ENCODE measurements at places on chromosomes 2 and 18. TPM values are rescaled to one million over a fixed set of nuclear protein-coding genes. Genes with fewer than 3 reads are reported as not detected.
A peak's percentile ranks its signal among the peaks of the same experiment; 100 is the strongest.

DNA sequence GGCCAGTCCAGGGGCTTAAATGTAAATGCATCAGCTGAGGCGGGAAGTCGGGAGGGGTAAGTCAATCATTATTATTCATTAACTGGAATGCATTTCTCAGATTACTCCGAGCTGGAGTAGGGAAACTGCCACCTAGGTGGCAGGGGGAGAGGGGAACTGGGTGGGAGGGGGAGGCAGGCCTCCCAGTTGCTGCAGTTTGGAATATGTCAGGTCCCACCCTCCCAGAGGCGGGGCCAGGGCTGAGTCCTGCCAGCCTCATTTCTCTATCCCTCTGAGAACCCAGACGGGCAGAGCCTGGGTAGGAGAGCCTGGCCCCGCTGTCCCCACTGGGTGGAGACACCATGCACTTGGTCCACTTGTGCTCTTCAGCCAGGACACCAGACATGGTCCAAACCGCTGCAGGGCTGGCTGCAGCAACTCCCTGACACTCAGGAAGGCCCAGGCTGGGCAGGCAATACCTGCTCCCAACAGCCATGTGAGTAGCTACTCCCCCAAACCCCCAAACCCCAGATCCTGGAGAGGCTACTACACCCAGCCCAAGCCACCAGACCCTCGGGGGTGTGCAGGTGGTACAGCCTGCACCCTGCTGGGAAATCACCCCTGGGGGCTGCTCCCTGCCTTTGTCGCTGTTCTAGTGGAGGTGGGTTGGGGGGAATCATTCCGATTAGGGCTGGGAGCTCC lies at the start of gene GPBAR1:
TSS of gene GPBAR1 (plus strand) at position 274 of the 681 bp plus-strand sequence. CDS start 1,710 bp downstream, outside the sequence.
- peaks cover 88% of the 10 kb centered on the region for H3K4me1 ChIP-seq
- peak; percentile 79 for DNase-seq
- no peaks in the 10 kb centered on the region for H3K27me3 ChIP-seq
- H3K4me3 ChIP-seq, result no peak within 1 kb of the TSS
- H3K36me3 ChIP-seq, result peaks cover 45% of the 10 kb centered on the region
- peak within 1 kb of the TSS; percentile 86 for H3K27ac ChIP-seq

DNA sequence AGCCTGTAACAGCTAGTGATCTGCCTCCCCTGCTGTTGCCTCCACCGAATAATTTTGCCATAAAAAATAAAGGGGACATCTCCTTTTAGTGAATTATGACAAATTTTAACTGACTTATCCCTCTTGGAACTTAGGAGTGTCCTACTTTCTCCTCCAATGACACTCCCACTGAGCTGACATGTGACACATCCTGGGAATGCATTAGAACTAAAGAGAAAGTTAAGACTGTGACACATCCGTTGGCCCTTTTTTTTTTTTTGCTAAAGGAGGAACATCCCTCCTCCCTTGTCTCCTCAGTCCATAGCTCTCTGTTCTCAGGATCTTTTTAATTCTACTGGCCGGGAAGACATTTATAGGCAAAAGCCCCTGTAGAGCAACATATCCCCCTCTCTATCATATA lies 268.2 kb downstream of the NRXN1 start:
- no peaks in the 10 kb centered on the region for H3K4me1 ChIP-seq
- H3K4me3 ChIP-seq, result no peak overlapping the region
- H3K36me3 ChIP-seq, result no peaks in the 10 kb centered on the region
- DNase-seq, result no peak
- H3K27ac ChIP-seq, result no peak overlapping the region
- H3K27me3 ChIP-seq, result no peaks in the 10 kb centered on the region

GRCh38 chr2:120607506-120607905 lies 128.2 kb upstream of the GLI2 start:
- H3K4me1 ChIP-seq, result no peaks in the 10 kb centered on the region
- no peak overlapping the region for H3K4me3 ChIP-seq
- no peaks in the 10 kb centered on the region for H3K36me3 ChIP-seq
- no peak overlapping the region for H3K27ac ChIP-seq
- no peak for DNase-seq

DNA sequence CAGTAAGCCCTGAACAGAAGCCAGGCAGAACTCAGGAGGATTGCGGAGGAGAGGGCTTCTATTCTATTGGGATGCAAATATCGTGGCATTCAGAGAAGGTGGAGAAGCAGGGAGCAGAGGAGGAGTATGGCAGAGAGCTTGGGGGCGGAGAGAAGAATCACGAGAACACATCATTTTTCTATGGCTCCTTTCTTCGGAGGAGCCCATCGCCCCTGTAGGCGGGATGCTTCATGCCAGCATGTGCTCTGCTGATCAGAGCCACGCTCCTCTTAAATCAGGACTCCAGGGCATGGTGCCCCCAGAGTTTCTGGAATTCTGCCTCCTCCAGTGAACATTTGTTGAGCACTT lies 71.1 kb downstream of the CIB4 start:
- no peak for DNase-seq
- H3K4me1 ChIP-seq, result no peaks in the 10 kb centered on the region
- H3K27ac ChIP-seq, result no peak overlapping the region
- no peaks in the 10 kb centered on the region for H3K36me3 ChIP-seq

GRCh38 chr2:142914507-142915313 lies 37.2 kb downstream of the KYNU start:
- no peak for DNase-seq
- no peaks in the 10 kb centered on the region for H3K4me1 ChIP-seq
- H3K4me3 ChIP-seq, result no peak overlapping the region
- H3K27ac ChIP-seq, result no peak overlapping the region
- no peaks in the 10 kb centered on the region for H3K36me3 ChIP-seq

DNA sequence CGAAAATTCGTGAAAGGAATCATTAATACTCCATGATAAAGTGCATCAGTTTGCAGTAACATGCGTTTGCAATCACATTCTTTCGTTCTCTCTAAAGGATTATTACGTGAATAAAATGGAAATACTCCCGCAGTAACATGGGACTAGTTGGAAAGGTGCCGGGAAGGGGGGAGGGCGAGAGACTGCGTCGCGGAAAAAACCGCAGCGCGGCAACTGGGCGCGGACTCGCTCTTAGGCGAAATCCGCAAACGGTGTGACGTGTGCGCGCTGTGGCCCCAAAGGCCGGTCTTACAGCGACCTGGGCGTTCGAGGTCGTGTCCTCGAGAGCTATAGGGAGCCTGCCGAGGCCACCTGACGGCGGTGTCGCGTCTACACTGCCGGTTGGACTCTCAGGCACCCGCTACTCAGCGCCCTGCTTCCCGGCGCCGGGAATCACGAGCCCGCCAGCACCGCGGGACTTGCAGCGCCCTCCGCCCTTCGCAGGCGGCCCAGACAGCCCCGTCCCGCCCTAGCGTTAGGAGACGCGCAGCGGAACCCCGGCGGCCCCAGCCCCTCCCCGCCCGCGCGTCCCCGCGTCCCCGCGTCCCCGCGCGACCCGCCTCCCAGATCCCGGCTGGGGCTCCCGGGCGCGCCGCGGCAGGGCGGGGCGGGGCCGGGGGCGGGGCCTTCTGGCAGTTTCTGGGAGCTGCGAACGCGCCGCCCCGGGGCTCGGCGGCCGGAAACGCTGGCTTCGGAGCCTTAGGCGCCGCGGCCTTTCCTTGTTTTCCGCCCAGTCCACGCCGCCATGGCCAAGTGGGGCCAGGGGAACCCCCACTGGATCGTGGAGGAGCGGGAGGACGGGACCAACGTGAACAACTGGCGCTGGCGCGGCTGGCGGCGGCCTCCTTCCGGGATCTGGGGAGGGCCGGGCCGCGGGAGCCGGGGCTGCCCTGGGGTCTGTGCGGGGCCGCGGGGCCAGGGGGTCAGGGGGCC lies 15.1 kb downstream of the C2orf74 start:
- peak; percentile 96 for DNase-seq
- H3K36me3 ChIP-seq, result peaks cover 16% of the 10 kb centered on the region
- peaks cover 49% of the 10 kb centered on the region for H3K4me1 ChIP-seq
- peak overlapping the region; percentile 99 for H3K27ac ChIP-seq

DNA sequence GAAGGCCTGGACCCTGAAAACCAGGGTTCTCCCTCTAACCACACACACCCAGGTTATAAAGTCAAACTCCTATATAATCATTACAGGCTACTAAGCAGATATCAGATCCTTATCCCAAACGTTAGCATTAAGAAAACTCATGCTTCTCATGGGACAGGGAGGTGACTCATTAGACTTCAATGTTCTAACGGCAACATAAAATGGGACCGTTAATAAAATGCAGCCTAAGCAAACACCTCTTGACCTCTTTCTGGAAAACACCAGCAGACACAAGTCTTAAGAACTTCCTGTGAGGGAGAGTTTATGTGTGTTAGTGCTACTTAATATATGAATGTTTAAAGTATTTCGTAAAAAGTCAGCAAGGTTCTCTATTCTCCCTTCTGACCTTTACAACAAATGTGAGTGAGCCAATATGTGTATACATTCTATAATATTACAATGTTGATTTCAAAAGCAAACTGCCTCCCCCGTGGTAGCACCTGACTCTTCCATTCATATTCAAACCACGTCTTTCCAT lies 31.7 kb downstream of the LPIN2 start:
- peak; percentile 76 for DNase-seq
- peaks cover 91% of the 10 kb centered on the region for H3K4me1 ChIP-seq
- H3K27me3 ChIP-seq, result no peaks in the 10 kb centered on the region
- peak overlapping the region; percentile 7 for H3K4me3 ChIP-seq

- H3K4me1 ChIP-seq, result no peaks in the 10 kb centered on the region
- no peak overlapping the region for H3K4me3 ChIP-seq
- H3K27me3 ChIP-seq, result no peaks in the 10 kb centered on the region
- no peak overlapping the region for H3K27ac ChIP-seq
Measured at GRCh38 chr2:99640635-99641151, 150.9 kb upstream of the REV1 start.

- no peak overlapping the region for H3K27ac ChIP-seq
- peak; percentile 22 for DNase-seq
- H3K36me3 ChIP-seq, result no peaks in the 10 kb centered on the region
- H3K4me1 ChIP-seq, result no peaks in the 10 kb centered on the region
Measured at GRCh38 chr18:56036741-56037140, 448.7 kb upstream of the TCF4 start.

DNA sequence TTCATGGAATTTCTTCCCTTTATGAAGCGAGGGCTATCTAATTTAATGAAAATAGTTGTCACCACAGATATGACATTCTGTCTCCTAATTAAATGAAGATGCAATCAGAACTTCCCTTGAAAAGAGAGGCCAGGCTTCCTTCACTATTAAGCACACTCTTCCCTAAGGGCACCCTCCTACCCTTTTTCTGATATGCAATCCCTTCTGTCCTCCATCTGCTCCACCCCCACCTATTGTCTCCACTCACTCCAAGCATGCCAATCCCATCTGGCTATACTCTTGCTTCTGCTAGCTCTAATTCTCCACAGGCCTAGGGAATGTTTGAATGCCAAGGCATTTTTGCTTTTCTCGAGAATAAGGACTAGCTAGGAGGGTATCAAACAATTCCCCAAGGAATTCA lies 818.4 kb upstream of the FSHR start:
- no peaks in the 10 kb centered on the region for H3K27me3 ChIP-seq
- no peaks in the 10 kb centered on the region for H3K36me3 ChIP-seq
- peaks cover 10% of the 10 kb centered on the region for H3K4me1 ChIP-seq
- no peak overlapping the region for H3K4me3 ChIP-seq
- no peak for DNase-seq
- H3K27ac ChIP-seq, result no peak overlapping the region

GRCh38 chr2:184113696-184114403 lies 484.5 kb upstream of the ZNF804A start:
- H3K4me1 ChIP-seq, result no peaks in the 10 kb centered on the region
- no peaks in the 10 kb centered on the region for H3K36me3 ChIP-seq
- no peak overlapping the region for H3K4me3 ChIP-seq
- no peak for DNase-seq

GRCh38 chr18:6362559-6363129 lies 52.1 kb downstream of the L3MBTL4 start:
- DNase-seq, result no peak
- no peak overlapping the region for H3K4me3 ChIP-seq
- H3K4me1 ChIP-seq, result no peaks in the 10 kb centered on the region
- H3K27me3 ChIP-seq, result no peaks in the 10 kb centered on the region
- H3K36me3 ChIP-seq, result no peaks in the 10 kb centered on the region

- DNase-seq, result no peak
- no peak overlapping the region for H3K4me3 ChIP-seq
- H3K36me3 ChIP-seq, result no peaks in the 10 kb centered on the region
- H3K4me1 ChIP-seq, result no peaks in the 10 kb centered on the region
- no peak overlapping the region for H3K27ac ChIP-seq
- no peaks in the 10 kb centered on the region for H3K27me3 ChIP-seq
Measured at GRCh38 chr2:88530081-88530480, 77.6 kb upstream of the FOXI3 start.

DNA sequence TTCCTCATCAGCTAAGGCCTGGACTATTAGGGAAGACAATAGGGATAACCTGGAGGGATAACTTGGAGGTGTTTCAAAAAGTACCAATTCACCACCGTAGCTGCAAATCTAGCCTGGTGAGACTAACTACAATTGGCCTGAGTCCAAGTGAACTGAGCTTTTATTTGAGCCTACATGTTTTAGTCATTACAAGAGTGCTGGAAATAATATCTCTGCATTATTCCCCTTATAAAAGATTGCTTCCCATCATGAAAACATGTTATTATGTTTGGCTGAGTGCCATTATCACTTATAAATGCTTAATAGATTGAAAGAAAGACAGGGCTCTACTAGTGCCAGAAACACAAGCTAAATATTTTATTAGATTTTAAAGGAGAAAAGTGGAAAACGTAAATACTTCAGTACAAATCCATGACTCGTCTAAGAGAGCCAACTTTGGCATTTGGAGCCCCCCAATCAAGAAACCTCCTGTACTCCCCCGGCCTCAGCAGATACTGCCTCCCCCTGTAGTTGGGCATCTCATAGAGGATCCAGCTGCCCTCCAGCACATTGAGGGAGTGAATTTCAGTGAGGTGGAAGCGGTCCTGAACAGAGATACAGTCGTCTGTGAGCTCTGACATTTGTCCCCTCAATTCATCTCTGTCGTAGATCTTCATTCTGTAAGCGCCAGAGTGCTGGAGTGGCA lies 3.6 kb downstream of the CRYGB start:
- H3K27ac ChIP-seq, result no peak overlapping the region
- no peaks in the 10 kb centered on the region for H3K36me3 ChIP-seq
- no peaks in the 10 kb centered on the region for H3K27me3 ChIP-seq

GRCh38 chr18:59697236-59697932 lies at the start of gene CCBE1:
Gene CCBE1, minus strand, starts transcription at chr18:59697423.
- peak within 1 kb of the TSS; percentile 57 for H3K27ac ChIP-seq
- H3K4me3 ChIP-seq, result peak within 1 kb of the TSS; percentile 48
- H3K27me3 ChIP-seq, result peaks cover 56% of the 10 kb centered on the region

GRCh38 chr2:134324947-134325346 lies 71.1 kb downstream of the MGAT5 start:
- no peak overlapping the region for H3K27ac ChIP-seq
- H3K36me3 ChIP-seq, result peaks cover 12% of the 10 kb centered on the region
- H3K4me3 ChIP-seq, result no peak overlapping the region
- H3K4me1 ChIP-seq, result peaks cover 36% of the 10 kb centered on the region

Gene DNER
- 1.6 TPM for polyA plus RNA-seq

Gene AFF3
- 1.5 TPM for polyA plus RNA-seq

Gene GRHL1
- 2.0 TPM for polyA plus RNA-seq

Gene VWC2L
- polyA plus RNA-seq, result not detected

Gene TLX2
- polyA plus RNA-seq, result 0.28 TPM

Gene SKOR2
- not detected for polyA plus RNA-seq

Gene PUM2
- polyA plus RNA-seq, result 22.2 TPM

Gene C2orf80
- not detected for polyA plus RNA-seq

Gene NT5C1B
- polyA plus RNA-seq, result not detected

Gene ANKRD29
- polyA plus RNA-seq, result 13.2 TPM

Gene STK11IP
- polyA plus RNA-seq, result 23.8 TPM

Gene RTP5
- polyA plus RNA-seq, result not detected

Gene DSC2
- polyA plus RNA-seq, result 7.9 TPM

Gene ABCG5
- not detected for polyA plus RNA-seq
